Vagina (tissue), 2 donors: ENCODE measurements at places on chromosomes 11 and 22. TPM values are rescaled to one million over a fixed set of nuclear protein-coding genes. Genes with fewer than 3 reads are reported as not detected.

Gene CRYBB3
- not detected for total RNA-seq

Gene VSTM5
- not detected for total RNA-seq

Gene IL17REL
- not detected for total RNA-seq

Gene USH1C
- not detected for total RNA-seq

Gene HBB
- 591 TPM for total RNA-seq

DNA sequence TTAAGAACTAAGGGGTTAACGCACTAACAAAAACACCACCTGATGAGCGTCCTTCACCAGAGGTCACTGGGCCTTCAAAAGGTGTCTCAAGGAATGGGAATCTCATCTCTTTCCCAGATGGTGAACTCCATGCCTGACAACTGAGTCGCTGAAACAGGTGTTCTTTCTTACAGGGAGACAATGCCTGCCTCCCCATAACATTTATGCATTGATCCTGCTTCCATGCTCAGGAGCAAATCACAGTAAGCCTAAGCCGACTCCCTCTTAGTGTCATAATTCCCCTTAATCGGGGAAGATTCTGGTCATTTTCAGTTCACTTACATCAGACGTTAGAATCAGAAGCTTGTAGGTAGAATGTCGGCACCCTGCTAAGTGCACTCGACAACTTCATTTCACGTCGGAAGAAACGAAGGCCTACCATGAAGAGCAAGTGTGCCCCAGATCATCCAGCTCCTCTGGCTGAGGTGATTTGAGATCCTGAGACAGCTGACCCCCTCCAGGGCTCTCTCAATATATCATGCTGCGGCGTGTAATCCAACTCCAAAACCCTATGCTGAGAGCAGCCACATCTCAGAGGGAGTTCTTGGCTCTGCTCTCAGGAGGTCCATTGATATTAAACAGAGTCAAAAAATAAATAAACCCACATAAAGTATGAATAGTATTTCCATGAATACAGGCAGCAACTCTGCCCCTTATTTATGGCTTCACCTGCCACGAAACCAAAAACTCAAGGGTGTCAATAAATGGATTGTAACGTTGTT is 163.1 kb downstream of the LARGE1 start:
- no peaks in the 10 kb centered on the region for H3K36me3 ChIP-seq
- H3K4me3 ChIP-seq: no peak overlapping the region
- no peak for DNase-seq
- H3K27me3 ChIP-seq: no peaks in the 10 kb centered on the region

DNA sequence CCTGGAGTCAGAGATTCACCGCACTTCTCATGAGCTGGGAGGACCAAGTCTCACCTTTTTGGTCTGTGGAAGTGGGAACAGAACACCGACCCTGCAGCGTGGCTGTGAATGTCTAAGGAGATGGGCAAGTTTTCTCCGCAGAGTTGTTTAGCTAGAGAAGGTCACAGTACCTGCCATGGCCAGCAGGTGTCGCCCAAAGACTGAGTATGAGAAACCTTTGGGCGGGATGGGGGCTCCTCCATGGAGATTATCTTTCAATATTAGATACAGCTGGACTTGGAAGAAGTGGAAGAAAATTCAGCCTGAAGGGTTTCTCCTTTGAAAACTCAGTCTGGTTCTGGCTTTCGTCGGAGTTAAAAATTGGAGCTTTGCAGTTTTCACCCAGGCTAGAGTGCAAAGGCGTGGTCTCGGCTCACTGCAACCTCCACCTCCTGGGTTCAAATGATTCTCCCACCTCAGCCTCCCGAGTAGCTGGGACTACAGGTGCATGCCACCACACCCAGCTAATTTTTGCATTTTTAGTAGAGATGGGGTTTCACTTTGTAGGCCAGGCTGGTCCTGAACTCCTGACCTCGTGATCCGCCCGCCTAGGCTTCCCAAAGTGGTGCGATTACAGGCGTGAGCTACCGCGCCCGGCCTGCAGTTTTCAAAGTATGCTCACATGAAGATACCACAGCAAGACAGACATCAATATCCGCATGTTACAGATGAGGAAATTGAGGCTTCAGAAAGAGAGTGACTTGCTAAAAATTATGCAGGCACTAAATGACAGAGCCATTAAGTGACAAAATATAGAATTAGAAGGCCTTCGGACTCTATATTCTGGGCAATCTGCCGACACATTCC is 10.7 kb upstream of the DSCAML1 start:
- peaks cover 5% of the 10 kb centered on the region for H3K4me1 ChIP-seq
- DNase-seq: no peak
- H3K36me3 ChIP-seq: no peaks in the 10 kb centered on the region
- no peaks in the 10 kb centered on the region for H3K27me3 ChIP-seq
- H3K27ac ChIP-seq: no peak overlapping the region
- H3K4me3 ChIP-seq: no peak overlapping the region

GRCh38 chr22:43060183-43060582 is 29.0 kb downstream of the TTLL1 start:
- H3K4me1 ChIP-seq: no peaks in the 10 kb centered on the region
- H3K4me3 ChIP-seq: no peak overlapping the region
- H3K36me3 ChIP-seq: peaks cover 14% of the 10 kb centered on the region

DNA sequence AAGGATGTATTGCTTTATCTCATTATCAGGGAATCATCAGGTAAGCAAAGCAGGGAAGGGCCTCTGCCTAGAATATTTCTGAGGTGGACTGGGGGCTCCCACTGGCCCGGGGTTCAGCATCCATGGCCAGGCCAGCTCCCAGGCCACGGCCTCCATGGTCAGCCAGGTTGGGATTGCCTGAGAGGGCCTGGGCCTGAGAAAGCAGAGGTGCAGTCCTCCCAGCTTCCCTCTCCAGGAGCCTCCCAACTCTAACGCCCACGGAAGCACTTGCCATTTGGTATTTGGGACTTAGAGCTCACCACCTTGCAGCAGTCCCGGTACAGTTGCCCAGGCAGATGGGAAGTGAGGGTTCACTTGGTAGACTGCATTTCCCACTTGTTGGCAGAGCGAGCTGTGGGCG is 12.7 kb downstream of the DGAT2 start:
- no peaks in the 10 kb centered on the region for H3K4me1 ChIP-seq
- H3K27ac ChIP-seq: no peak overlapping the region
- H3K4me3 ChIP-seq: no peak overlapping the region
- no peak for DNase-seq

GRCh38 chr11:9600644-9601036 is 27.2 kb downstream of the WEE1 start:
- peak; percentile 37 for DNase-seq
- no peak overlapping the region for H3K4me3 ChIP-seq
- no peaks in the 10 kb centered on the region for H3K36me3 ChIP-seq
- H3K4me1 ChIP-seq: peaks cover 8% of the 10 kb centered on the region
- no peak overlapping the region for H3K27ac ChIP-seq

DNA sequence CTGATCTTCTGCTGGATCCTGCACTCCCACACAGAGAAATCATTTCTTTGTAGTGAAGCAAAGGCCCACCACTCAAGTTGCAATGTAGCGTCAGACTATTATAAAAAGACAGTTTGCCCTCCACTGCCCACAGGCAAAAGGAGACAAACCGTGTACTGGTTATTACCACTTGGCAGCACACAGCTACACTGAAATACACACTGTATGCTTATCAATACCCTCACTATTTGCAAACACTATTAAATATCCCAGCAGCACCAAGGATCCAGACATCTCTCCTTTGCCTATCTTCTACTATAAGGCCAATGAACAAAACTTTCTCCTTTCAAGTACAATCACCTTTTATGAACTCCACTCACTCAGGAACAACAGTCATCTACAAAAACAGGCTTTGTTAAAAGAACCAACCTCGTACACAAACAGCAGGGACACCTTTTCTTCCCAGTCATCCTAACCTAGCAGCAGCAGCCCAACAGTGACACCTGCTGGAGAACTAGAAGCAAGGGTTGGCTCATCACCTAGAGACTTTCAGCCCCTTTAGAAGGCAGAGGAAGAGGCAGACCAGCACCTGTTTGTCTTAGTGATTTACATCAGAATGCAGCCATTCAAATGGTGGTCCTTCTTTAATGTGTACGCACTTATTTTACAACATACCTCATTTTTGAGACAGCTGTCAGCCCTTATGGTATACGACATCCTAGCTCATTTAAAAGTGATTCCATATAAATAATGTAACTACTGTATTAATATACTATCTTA is 56.1 kb downstream of the AMBRA1 start:
- no peak for DNase-seq
- no peak overlapping the region for H3K27ac ChIP-seq
- peaks cover 21% of the 10 kb centered on the region for H3K36me3 ChIP-seq
- H3K4me1 ChIP-seq: peaks cover 21% of the 10 kb centered on the region

DNA sequence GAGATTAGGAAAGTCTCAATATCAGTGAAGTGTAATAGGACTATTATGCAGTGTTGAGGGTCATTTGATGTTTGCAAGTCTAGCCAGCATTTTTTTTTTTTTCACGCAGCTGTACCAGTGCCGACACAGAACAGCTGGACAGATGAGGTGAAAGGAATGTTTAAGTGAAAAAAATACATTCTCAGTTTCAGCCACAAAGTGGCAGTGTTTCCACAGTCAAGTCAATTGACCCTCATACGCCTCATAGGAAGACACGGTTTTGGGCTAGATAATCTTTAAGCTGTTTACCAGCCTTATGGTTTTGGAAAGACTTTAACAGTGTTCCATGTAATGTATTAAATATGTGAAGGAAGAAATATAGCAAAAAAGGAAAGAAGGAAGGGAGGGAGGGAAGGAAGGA is 349.9 kb upstream of the ANO3 start:
- no peak for DNase-seq
- no peaks in the 10 kb centered on the region for H3K36me3 ChIP-seq
- H3K4me1 ChIP-seq: no peaks in the 10 kb centered on the region
- H3K27me3 ChIP-seq: no peaks in the 10 kb centered on the region
- no peak overlapping the region for H3K27ac ChIP-seq
- no peak overlapping the region for H3K4me3 ChIP-seq

GRCh38 chr22:43345356-43345755 is 2.2 kb upstream of the SCUBE1 start:
- no peaks in the 10 kb centered on the region for H3K36me3 ChIP-seq
- no peak overlapping the region for H3K27ac ChIP-seq
- no peak overlapping the region for H3K4me3 ChIP-seq
- H3K4me1 ChIP-seq: peaks cover 16% of the 10 kb centered on the region
- peaks cover 9% of the 10 kb centered on the region for H3K27me3 ChIP-seq

- no peak for DNase-seq
- no peak overlapping the region for H3K27ac ChIP-seq
- H3K27me3 ChIP-seq: no peaks in the 10 kb centered on the region
- H3K4me1 ChIP-seq: no peaks in the 10 kb centered on the region
- H3K36me3 ChIP-seq: no peaks in the 10 kb centered on the region
These were observed 1491.7 kb upstream of the RAG2 start for GRCh38 chr11:38089726-38090125.

GRCh38 chr11:27933992-27934829 is 173.7 kb downstream of the KIF18A start:
- no peak for DNase-seq
- no peaks in the 10 kb centered on the region for H3K4me1 ChIP-seq
- no peaks in the 10 kb centered on the region for H3K27me3 ChIP-seq
- no peak overlapping the region for H3K4me3 ChIP-seq

- H3K36me3 ChIP-seq: no peaks in the 10 kb centered on the region
- no peak overlapping the region for H3K27ac ChIP-seq
- no peak for DNase-seq
These were observed 37.2 kb downstream of the SLC35F2 start for GRCh38 chr11:107821199-107821927.

DNA sequence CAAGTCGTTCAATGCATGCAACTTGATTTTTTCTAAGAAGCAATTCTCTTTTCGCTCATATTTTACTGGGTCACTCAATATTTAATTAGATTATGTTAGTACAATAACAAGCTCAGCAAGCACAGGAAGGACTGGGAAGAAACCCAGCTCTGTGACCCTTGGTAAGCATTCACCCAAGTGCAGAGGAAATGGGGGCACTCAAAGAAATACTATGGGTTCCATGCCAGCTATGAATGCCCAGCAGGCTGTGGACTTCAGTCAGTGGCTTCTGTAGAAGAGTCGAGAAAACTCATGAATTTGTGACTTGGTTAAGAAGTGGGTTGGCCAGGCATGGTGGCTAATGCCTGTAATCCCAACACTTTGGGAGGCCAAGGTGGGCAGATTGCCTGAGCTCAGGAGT is 123.6 kb downstream of the GALNT18 start:
- no peaks in the 10 kb centered on the region for H3K27me3 ChIP-seq
- peaks cover 12% of the 10 kb centered on the region for H3K4me1 ChIP-seq
- H3K4me3 ChIP-seq: no peak overlapping the region
- H3K36me3 ChIP-seq: no peaks in the 10 kb centered on the region

GRCh38 chr11:118180300-118180703 is 3.9 kb upstream of the SCN2B start:
- no peaks in the 10 kb centered on the region for H3K27me3 ChIP-seq
- no peaks in the 10 kb centered on the region for H3K36me3 ChIP-seq
- DNase-seq: no peak
- H3K4me1 ChIP-seq: peaks cover 23% of the 10 kb centered on the region
- H3K4me3 ChIP-seq: no peak overlapping the region

GRCh38 chr11:106457727-106458126 is 380.3 kb downstream of the AASDHPPT start:
- H3K4me1 ChIP-seq: peaks cover 11% of the 10 kb centered on the region
- no peaks in the 10 kb centered on the region for H3K27me3 ChIP-seq
- no peak overlapping the region for H3K27ac ChIP-seq
- H3K36me3 ChIP-seq: no peaks in the 10 kb centered on the region
- no peak overlapping the region for H3K4me3 ChIP-seq
- DNase-seq: no peak

- no peaks in the 10 kb centered on the region for H3K27me3 ChIP-seq
- no peak for DNase-seq
- H3K36me3 ChIP-seq: no peaks in the 10 kb centered on the region
These were observed 148.2 kb upstream of the SNX19 start for GRCh38 chr11:131064373-131064991.

DNA sequence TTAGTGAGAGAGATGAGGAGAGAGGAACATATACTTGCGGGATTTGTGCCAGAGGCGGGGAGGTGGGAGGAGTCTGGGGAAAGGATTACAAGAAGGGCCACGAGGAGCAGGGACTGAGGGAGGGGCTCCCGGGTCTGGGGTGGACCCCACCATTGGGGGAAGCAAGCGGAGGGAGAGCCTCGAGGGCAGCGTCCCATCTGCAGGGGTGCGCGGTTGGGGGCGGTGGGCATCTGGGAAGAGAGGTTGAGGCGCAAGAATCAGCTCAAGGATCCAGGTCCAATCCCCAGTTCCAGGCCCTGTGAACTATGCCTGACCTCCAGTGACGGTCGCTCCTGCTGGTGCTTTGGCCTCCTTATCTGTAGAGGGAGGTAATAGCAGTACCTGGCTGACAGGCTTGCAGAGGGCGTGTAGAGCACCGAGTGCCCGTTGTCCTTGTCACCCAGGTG is 38.0 kb downstream of the ADAMTS15 start:
- no peaks in the 10 kb centered on the region for H3K27me3 ChIP-seq
- H3K27ac ChIP-seq: no peak overlapping the region
- H3K4me3 ChIP-seq: no peak overlapping the region
- no peaks in the 10 kb centered on the region for H3K36me3 ChIP-seq
- H3K4me1 ChIP-seq: no peaks in the 10 kb centered on the region
